ENCODE measurements at places on chromosomes 2 and 18.

GRCh38 chr2:151632993-151633565 lies 101.2 kb downstream of the NEB start:
- DNase-seq = no peak

DNA sequence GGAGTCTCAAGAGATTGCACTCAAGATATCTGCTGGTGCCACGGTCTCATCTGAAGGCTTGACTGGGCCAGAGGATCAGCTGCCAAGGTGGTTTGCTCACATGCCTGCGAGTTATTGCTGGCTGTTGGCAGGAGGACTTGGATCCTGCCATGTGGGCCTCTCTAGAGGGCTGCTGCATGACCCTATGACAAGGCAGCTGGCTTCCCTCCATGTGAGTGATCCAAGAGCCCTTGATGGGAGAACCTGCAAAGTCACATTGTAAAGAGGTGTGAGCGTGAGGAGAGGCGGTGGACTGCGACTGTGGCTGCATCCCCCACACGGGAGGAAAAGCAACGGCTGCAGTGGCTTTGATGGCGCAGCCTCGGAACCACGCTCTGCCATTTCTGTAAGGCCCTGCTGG lies 4.0 kb upstream of the ALLC start:
- DNase-seq = no peak

GRCh38 chr2:158935617-158936016 lies 32.8 kb upstream of the TANC1 start:
- DNase-seq = no peak

- no peak for DNase-seq
Measured at GRCh38 chr2:9076210-9076609, 72.7 kb upstream of the MBOAT2 start.

GRCh38 chr18:37452682-37453385 lies 112.8 kb downstream of the CELF4 start:
- no peak for DNase-seq

GRCh38 chr2:196598412-196598811 lies 41.1 kb upstream of the CCDC150 start:
- DNase-seq = no peak

- no peak for DNase-seq
Measured at GRCh38 chr18:75317703-75318102, 107.1 kb downstream of the TSHZ1 start.

DNA sequence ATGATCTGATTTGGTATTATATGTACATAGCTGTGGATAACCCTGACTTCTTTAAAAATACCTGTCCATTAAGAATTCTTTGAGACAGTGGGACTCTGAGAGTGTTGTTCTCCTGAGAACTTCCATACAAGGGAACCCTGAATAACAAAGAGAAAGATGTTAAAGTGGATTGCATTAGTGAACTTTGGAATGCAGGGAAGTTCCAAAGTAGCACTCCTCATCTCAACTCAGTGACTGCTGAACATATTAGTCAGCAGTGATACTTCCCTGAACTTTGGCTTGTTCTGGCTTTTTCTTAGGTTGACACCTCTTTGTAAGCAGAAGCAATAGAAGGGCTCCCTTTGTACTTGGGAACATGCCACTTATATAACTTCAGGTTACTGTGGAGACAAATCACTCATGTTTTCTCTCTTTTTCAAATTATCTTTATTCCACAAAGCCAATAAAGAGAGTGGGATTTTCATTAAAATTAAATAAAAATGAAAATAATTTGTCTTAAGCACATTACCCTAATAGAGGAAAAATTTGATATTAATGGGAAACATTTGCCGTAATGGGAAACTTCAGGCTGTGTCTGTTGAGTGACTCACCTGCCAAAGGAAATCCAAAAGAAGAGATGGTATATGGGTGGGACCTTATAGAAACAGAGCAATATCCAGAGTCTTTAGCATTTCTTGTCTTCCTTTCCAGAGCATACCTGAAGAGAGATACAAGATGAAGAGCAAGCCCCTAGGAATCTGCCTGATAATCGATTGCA lies 33.3 kb downstream of the CFLAR start:
- no peak for DNase-seq

DNA sequence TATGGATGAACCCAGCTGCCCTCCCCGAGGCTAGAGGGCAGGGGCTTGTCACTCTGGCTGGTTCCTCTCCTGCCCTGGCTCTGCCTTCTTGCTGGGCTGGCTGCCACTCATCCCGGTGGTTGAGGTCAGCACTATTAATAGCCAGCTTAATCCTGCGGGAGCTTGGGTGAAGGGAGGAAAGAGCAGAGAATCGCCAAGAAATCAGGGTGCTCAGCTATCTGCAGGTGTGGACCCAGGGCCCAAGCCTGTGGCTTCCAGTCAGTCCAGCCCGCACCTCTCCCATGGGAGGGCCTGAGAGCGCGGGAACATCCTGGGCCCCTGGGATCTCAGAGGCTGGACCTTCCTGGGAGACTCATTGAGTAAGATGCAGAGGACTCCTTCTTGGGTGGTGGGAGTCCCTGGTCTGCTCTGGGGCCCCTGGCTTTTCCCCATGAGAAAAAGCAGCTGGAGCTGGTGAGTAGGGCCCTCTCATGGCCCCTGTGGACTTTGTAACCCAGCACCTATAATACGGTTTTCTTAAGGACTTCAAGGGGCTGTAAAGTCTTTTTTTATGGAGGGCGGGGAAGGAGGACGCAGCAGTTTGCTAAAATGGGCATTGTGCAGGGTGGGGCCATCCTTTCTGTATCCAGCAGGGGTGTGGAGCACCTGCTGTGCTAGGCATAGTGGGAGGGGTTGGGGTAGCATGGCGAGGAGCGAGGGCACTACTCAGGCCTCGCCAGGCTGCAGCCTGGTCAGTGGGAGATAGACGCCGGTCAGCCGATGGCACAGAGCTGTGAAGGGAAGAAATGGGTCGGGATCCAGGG lies 27.4 kb upstream of the CNNM3 start:
- no peak for DNase-seq

DNA sequence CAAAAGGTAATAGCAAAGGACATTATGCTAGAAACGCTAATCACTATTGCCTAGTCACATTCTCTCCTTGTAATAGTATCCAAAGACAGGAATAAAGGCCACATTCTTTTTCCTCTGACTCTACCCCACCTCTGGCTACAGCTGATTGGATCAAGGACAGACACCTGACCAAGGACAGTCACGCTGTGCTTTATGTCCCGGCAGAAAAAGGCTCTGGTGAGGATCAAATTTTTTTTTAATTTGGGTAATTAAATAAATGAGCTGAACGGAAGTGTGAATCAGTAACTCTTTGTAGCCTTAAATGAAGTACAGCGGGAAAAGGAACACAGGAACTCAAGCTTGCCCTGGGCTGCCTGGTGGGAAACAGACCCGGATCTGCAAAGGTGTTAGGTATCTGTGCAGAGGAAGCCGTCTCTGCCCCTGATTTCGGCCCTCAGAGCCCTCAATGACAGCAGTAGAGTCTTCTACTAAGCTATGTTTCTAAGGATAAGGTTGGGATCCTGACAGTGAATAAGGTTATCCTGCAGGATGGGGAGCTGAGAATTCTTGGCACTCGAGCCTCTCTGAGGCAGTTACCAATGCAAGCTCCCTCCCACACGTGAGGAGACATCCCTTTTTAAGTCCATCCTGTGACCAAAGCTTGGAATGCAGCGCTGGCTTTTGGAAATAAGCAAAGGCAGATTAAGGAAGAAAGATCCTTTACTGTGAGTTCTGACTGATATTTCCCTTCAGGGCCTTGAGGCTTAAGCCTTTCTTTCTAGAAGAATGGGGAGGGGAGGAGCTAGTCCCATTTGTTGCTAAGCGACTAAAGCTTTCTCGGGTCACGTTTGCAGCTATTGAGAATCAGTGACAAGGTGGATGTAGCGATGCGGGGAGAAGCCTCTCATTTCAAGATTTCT lies 37.8 kb upstream of the IKZF2 start:
- no peak for DNase-seq

DNA sequence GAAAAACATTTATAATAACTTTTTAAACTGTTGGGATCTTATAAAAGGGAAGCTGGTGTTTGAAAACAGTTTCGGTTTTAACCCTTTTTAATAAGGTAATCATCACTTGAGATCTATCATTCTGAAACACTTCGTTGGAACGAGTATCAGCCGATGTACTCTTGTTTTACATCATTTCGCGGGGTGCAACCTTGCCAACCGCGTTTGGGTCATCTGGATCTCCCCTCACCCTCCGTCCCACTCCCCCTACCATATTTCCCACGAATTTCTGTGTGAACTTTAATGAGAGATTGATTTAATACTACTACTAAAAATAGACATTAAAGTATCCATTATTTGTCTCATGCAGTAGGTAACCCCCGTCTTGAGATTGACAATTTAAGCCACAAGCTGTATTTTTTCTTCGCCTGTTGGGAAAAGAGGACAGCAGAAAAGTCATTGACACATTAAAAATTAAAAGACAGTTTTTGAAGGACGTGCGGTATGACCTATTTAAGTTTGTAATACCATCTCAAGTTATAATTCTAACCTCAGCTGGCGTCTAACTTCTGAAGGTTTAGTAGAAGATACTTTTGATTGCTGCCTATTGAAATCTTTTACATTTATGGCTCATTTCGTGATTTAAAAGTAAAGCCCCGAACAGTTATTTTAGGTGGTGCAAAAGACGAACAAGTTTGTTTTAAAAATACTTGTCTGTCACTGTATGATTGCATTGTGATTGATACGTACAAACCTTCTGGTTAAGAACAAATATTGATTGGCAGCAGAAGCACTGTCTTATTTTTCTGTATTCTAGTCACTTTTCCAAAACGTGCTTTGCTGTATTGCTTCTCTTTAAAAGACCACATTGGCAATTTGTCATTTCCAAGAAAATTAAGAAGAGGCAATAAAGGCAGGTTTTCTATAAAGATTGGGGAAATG lies 1.5 kb downstream of the CREB1 start:
- DNase-seq = no peak

GRCh38 chr2:56030901-56031300 lies 107.3 kb upstream of the EFEMP1 start:
- no peak for DNase-seq

GRCh38 chr2:43026426-43027096 lies 199.8 kb downstream of the ZFP36L2 start:
- DNase-seq = no peak

DNA sequence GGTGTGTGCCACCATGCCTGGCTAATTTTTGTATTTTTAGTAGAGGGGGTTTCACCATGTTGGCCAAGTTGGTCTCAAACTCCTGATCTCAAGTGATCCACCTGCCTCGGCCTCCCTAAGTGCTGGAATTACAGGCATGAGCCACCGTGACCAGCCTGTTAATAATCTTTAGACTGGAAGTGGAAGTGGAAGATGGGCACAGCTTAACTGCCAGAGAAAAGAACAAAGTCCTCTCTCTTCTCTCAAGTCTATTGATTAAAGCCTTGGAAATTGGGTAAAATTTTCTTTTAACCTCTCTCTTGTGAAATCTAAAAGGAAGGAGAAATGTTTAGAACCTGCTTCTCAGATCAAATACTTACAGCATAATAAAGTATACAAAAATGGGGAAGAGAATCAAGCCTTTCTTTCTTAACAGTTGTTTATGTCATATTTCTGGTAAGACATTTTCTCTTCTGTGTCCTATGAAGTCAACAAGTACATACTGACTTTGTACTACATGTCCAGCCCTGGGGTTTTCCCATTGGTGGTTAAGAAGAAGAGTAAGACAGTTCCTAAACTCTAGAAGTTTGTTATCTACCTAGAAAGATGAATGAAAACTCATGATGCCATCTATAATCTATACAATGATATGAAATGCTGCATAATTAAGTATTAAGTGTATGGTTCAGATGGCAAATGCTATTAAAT lies 4.6 kb downstream of the TMEM169 start:
- DNase-seq = no peak

GRCh38 chr18:25494888-25495287 lies 142.9 kb upstream of the ZNF521 start:
- no peak for DNase-seq
